Camera-type eye (tissue), 1 donor: ENCODE measurements at places on chromosomes 4 and X. TPM values are rescaled to one million over a fixed set of nuclear protein-coding genes. Genes with fewer than 3 reads are reported as not detected.

The CFAP99 gene
- not detected for total RNA-seq

The ITM2A gene
- total RNA-seq, result 104 TPM

The RHOXF1 gene
- total RNA-seq, result not detected

The JADE3 gene
- total RNA-seq, result 14.0 TPM

The FBXO8 gene
- 58.3 TPM for total RNA-seq

The TMLHE gene
- total RNA-seq, result 36.7 TPM

The ANK2 gene
- total RNA-seq, result 342 TPM

The GABRQ gene
- total RNA-seq, result 1.6 TPM

The BST1 gene
- 4.9 TPM for total RNA-seq

The STPG2 gene
- 1.2 TPM for total RNA-seq

The CFI gene
- 44.0 TPM for total RNA-seq

The STATH gene
- total RNA-seq, result not detected

The SCML1 gene
- total RNA-seq, result 20.1 TPM

The SCML2 gene
- 13.7 TPM for total RNA-seq

The CENPVL2 gene
- total RNA-seq, result 0.71 TPM

The RAB33A gene
- total RNA-seq, result 8.0 TPM

The P2RY8 gene
- 1.4 TPM for total RNA-seq

The FTHL17 gene
- not detected for total RNA-seq

The NAA11 gene
- total RNA-seq, result not detected

The NWD2 gene
- 9.1 TPM for total RNA-seq

The KANTR gene
- 50.6 TPM for total RNA-seq

The TMEM271 gene
- 1.3 TPM for total RNA-seq

The PCDH11X gene
- 23.6 TPM for total RNA-seq

The DGAT2L6 gene
- total RNA-seq, result not detected

The ZNF157 gene
- total RNA-seq, result 2.6 TPM

The TMEM150C gene
- 24.6 TPM for total RNA-seq

The HMX1 gene
- total RNA-seq, result 63.0 TPM

The SMARCA1 gene
- total RNA-seq, result 89.6 TPM

The TSPAN6 gene
- total RNA-seq, result 55.5 TPM

The SSR4 gene
- 53.0 TPM for total RNA-seq

The SSX1 gene
- total RNA-seq, result not detected

The PRKG2 gene
- total RNA-seq, result 5.0 TPM

The OPN1MW gene
- total RNA-seq, result 19.4 TPM

The CT83 gene
- not detected for total RNA-seq

The PUDP gene
- total RNA-seq, result 13.8 TPM

The WDR44 gene
- 28.0 TPM for total RNA-seq

The TEX11 gene
- 0.33 TPM for total RNA-seq

The MOB1B gene
- 45.1 TPM for total RNA-seq

The BEX1 gene
- 94.6 TPM for total RNA-seq

The BMP2K gene
- total RNA-seq, result 90.1 TPM

The NPY1R gene
- total RNA-seq, result 12.4 TPM

The NHS gene
- total RNA-seq, result 17.2 TPM

The SPOCK3 gene
- 22.1 TPM for total RNA-seq

The FRAS1 gene
- total RNA-seq, result 23.5 TPM
